Head of caudate nucleus (tissue), 42 donors: ENCODE measurements at places on chromosomes 1 and 21.

- DNase-seq = peak; percentile 94
These were observed 1.6 kb downstream of the SPEN start for GRCh38 chr1:15848929-15849774.

- no peak for DNase-seq
These were observed at the start of gene MMEL1 for GRCh38 chr1:2632561-2633361. TSS of gene MMEL1 (minus strand) at chr1:2633016. CDS start at chr1:2629484, 3,532 bp downstream.

DNA sequence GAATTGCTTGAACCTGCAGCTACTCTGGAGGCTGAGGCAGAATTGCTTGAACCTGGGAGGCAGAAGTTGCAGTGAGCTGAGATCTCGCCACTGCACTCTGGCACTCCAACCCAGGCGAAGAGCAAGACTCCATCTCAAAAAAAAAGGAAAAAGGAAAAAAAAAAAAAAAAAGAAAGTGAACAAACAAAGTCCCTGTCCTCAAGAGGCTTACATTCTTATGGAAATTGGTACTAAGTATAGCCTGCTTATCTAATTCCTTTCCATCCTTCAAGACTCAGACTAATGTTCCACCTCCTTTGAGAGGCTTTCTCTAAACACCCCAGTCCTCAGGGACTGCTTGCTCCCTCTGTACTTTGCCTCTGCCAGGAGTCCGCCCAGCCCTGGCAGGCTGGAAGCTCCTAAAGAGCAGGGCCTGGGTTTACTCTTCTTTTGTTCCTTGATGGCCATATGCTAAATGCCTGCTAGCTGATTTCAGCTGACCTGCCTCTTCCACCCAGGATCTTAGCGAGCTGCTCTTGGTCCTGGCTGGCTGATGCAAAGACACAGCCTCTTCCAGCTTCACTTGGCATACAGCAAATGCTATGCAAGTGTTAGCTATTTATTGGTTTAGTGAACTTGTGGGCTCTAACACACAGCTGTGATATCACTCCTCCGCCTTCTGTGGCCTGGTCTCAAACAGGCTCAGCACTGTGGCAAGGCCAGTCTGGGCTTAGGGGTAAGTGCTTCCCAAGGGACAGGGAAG is 9.8 kb downstream of the SLC9A1 start:
- no peak for DNase-seq

- DNase-seq = peak; percentile 39
These were observed at the start of gene KCND3 for GRCh38 chr1:111989531-111990025. TSS of gene KCND3 (minus strand) at chr1:111989668.

DNA sequence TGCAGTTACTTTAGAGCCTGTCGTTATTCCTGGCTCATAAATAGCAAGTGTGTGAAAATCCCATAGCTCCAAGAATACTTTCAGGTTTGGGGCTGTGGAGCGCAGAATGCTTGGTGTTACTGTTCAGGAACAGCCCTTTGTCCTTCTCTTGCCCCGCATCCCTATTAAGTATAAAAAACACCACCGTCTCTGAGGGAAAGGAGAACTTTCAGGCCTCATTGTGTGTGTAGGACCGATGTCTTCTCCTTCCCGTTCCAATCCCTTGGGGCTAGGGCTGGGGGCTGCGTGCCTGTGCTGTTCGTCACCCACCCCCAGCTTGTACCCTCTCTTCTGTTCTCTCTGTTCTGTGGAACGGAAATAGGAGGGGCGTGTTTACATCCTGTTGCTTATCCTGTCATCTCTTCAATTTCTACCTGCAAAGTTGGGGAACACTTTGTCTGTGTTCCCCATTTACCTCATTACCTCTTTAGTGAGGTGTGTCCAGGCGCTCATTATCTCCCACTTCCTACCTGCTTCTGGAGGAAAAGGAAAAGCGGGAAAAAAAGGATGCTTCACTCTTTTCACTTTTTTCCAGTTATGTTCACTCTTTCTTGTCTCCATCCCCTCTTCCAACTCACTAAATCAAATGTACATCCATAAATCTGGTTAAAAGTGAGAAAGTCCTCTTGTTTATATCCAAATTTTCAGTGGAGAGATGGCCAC is 788 bp upstream of the TXNIP start:
- no peak for DNase-seq

DNA sequence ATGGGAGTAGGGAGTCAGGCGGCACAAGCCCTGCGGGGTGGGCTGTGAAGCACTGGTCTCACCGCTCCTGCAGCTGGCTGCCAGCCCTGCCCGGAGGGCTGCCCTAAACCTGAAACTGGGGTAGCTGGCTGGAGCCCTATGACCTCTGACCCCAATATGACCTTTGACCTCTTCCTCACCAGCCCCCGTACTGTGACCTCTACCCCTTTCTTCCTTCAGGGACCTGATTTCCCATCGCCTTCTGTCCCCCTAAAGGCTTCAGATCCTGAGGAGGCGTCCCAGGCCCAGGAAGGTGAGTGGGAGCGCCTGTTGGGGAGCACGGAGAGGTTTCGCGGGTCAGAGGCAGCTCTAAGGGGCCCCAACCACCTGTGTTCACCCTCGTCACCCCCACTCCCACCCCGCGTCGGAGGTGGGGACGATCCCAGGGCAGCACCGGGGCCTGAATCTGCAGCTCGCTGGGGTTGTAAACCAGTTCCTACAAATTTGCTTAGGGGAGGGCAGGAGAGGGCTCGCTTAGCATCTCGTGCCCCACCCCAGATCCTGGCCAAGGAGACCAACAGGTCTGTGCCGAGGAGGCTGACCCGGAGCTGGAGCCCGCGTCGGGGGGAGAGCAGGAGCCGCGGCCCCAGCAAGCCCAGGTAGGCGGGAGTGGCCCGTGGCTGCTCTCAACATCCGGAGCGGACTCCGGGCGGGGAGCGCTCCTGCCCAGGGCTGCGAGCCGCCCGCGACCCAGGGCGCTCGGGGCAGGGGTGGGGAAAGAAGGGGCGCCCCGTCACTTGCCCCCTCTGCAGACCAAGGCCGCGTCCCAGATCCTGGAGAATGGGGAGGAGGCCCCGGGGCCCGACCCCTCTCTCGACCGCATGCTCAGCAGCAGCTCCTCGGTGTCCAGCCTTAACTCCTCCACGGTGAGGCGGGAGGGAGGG is 7.3 kb downstream of the SYTL1 start:
- no peak for DNase-seq

DNA sequence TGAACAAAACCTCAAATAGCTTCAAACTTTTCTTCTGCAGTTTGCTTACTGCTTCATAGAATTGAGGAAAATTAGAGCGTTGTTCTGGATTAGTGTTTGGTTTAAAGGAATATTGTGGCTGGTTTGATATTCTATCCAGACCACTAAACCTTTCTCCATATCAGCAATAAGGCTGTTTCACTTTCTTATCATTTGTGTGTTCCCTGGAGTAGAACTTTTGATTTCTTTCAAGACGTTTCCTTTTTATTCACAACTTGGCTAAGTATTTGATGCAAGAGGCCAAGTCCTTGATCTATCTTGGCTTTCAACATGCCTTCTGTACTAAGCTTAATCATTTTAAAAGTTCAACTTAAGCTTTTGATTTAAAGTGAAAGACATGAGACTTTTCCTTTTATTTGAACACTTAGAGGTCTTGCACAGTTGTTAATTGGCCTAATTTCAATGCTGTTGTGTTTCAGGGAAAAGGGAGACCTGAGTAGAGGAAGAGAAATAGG is 359.1 kb downstream of the S1PR1 start:
- no peak for DNase-seq

DNA sequence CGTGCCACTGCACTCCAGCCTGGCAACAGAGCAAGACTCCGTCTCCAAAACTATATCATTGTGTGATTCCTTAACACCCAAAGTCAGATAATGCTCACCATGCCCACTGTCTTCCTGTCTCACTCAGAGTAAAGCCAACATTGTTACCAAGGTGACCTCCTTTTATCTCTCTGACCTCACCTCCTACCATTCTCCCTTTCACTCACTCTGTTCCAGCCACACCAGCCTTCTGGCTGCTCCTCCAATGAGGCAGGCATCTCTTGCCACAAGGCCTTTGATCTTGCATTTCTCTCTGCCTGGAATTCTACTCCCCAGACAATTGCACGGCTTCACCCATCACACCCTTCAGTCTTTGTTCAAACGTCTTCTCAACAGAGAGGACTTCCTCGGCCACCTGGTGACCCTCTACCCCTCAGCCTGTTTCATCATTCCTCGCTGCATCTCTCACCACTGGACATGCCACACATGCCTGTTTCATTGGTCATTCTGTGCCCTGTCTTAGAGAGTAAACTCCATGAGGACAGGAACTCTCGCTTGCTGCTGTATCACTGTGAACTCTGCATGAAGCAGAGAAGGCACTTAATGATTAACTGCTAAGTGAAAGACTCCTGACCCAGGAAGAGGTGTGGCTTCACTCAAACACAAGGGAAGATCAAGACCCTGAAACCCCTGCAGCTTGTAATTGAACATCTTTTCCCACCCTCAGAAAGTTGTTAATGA is 67.1 kb upstream of the CAPZB start:
- DNase-seq = no peak

DNA sequence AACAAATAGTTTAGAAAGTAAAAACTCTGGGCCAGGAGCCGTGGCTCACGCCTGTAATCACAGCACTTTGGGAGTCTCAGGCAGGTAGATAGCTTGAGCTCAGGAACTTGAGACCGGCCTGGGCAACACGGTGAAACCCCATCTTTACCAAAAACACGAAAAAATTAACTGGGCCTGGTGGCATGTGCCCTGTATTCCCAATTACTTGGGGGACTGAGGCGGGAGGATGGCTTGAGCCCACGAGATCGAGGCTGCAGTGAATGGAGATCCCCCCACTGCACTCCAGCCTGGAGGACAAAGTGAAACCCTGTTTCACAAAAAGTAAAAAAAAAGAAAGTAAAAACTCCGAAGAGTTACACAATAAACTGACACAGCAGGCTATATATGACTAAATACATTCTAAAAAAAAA is 10.6 kb downstream of the CEP170 start:
- DNase-seq = no peak

GRCh38 chr1:60847855-60848582 is 234.3 kb upstream of the NFIA start:
- DNase-seq = no peak

DNA sequence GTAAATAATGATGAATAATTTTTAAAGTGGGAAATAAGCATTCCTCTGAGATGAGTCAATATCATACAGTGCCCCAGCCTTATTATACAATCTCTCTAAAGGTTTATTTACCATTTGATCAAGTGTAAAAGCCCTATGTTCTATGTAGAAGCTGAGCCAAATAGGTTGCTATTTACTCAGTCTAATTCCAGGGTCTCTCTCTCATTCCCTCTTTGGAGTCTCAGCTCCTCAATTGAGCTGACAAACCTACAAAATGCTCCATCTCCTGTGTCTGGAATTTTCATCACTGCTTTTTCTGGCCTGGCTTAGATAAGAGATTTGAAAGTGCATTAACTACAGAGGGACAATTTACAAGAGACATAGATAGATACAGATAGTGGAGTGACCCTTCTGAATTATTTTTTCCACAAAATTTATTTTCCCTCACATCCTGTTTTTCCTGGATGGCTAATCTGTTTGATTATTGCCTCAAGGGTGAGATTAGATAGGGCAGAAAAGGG is 24.8 kb upstream of the USH2A start:
- no peak for DNase-seq

DNA sequence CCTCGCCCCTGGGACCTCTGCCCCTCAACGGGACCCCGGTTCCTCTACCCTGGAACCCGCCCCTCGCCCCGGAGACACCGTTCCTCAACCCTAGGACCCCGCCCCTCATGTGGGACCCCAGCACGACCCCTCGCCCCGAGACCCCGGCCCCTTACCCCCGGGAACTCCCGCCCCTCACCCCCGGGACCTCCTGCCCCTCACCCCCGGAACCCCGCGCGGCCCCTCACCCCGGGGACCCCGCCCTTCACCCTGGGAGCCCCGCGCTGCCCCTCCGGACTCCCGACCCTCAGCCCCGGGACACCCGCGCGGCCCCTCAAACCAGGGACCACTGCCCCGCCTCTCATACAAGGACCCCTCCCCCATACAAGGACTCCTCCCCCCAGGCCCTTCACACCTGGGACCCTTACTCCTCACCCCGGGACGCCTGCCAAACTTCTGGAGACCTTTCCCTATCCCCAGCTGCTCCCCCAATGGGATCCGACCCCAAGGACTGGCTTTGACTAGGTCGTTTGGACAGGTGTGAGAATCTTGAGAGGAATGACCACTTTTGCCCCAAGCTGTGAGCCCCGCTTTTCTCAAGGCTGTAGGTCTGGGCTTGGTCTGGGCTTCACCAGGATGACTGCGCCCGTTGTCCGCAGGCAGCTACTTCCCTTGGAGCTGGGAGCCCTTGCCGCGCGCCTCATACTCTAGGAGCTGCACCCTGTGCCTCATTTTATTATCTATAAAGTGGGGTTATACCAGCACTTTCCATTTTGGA is 843 bp downstream of the DIP2A start:
- peak; percentile 62 for DNase-seq

DNA sequence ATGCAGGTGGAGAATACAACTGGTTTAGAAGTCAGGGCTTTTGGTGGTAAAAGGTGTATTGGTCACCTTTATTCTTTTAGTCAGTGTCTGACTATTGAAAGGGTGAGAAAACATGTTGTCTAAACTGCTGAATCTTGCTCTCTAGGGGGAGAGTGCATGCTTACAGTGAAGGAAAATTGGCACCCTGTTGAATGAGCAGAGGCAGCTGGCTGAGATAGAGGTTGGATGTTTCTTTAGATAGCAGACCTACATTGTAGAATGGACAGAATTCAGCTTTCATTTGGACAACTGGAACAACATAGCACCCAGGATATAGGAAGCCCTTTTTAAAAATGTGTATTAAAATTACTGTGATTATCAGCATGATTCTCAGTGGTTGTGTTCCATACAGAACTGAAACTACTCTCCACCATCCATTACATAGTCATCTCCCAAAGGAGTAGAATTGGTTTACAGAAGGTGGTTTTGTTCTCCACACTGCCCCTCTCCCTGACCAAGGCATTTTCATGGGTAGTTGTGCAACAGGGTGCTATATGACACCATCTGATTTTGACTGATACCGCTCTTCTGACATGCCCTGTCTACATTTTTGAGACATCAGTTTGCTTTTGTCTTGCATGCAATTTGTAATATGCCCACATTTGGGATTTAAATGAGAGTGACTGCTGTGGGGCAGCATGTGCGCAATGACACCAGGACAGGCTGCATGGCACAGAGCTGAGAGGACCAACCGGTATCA is 16.2 kb downstream of the RHOU start:
- no peak for DNase-seq

DNA sequence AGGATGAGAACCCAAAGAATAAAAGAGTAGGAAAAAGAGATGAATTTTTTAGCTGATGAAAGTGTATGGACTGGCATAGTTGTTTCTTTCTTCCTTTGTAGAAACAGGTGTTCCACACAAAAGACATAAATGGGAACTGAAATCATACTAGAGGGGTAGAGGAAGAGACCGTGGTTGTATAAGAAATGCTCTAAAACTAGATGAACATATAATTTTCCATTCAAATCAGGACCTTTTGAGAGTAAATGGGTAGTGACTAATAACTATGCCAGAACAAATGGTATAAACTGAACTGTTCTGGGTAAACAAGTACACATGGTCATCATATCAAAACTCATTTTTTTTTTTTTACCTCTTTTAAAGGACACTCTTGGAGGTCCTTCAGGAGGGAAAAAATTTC is 344.2 kb downstream of the VAV3 start:
- no peak for DNase-seq

DNA sequence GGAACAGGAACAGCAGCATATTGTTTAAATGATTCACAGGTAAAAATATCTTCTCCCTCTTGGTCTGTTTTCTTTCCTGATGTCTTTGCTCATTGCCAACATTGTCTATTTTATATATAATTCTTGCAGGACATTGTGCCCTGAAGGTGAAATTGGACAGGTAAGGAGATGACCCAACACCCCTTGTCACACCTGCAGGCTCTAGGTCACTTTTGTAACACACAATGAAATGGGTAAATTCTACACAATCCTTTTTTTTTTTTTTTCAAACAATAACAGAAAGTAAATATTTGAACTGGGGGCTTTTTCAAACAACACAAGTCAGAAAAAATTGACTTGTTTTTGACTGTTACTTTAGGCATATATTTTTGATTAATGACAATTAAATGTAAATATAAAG is 62.9 kb upstream of the ERG start:
- DNase-seq = no peak
